ENCODE measurements at places on chromosomes 13 and 19.

GRCh38 chr13:48110132-48110868, 15.4 kb upstream of the MED4 start:
- no peak for DNase-seq

- DNase-seq, result no peak
These were observed 155.6 kb downstream of the COG6 start for GRCh38 chr13:39811051-39811450.

- no peak for DNase-seq
These were observed 15.5 kb upstream of the ZNF414 start for GRCh38 chr19:8529369-8530006.

GRCh38 chr13:94389604-94390351, 89.7 kb downstream of the DCT start:
- DNase-seq, result no peak

DNA sequence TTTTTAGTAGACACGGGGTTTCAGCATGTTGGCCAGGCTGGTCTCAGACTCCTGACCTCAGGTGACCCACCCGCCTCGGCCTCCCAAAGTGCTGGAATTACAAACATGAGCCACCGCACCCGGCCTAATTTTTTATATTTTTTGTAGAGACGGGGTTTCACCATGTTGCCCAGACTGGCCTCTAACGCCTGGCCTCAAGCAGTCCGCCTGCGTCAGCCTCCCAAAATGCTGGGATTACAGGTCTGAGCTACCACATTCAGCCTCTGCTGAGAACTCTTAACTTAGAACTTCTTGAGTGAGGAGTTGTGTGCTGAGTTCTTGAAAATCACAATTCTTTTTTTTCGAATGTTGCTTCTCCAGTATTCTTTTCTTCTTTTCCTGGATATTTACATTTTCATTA, 112.2 kb downstream of the PAN3 start:
- DNase-seq, result no peak

DNA sequence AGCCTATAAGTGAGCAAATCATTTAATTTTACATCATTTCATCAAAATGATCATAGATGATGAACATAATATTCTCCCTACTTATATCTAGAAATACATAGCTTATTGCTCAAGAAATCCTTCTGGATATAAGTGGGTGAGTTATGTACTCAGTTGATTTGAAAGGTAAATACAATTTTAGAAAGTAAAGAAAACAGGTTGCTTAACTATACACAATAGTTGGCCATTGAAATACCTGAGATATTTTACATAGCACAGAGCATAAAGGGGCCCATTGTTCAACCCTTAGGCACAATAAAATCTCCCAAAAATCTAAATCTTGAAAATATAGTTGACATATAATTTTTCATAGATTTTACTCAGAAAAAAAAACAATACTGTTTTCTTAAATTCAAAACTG, 782.0 kb upstream of the KLHL1 start:
- DNase-seq, result no peak

- DNase-seq, result no peak
These were observed 525.1 kb downstream of the LMO7 start for GRCh38 chr13:76160961-76161925.

DNA sequence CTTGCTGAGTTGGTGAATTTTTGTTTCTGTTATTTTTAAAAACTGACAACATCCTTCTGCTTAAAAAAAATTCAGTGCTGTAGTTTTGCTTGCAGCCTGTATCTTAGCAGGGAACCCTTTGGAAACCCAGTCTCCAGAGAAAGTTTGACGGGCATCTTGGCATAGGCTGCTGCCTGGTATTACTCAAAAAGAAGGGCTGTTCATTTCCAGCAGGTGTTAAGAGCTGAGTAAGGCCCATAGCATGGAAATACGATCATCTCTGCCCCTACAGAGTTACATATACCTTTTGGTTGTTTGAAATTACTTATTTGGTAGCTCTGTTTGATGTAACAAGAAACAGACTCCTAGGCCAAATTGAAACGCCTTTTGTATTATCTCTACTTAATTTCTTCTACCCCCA, 41.5 kb downstream of the URI1 start:
- no peak for DNase-seq

GRCh38 chr19:7366701-7367420, 18.1 kb downstream of the ARHGEF18 start:
- DNase-seq, result no peak

- no peak for DNase-seq
These were observed 12.9 kb upstream of the ZNF780A start for GRCh38 chr19:40103600-40103999.

DNA sequence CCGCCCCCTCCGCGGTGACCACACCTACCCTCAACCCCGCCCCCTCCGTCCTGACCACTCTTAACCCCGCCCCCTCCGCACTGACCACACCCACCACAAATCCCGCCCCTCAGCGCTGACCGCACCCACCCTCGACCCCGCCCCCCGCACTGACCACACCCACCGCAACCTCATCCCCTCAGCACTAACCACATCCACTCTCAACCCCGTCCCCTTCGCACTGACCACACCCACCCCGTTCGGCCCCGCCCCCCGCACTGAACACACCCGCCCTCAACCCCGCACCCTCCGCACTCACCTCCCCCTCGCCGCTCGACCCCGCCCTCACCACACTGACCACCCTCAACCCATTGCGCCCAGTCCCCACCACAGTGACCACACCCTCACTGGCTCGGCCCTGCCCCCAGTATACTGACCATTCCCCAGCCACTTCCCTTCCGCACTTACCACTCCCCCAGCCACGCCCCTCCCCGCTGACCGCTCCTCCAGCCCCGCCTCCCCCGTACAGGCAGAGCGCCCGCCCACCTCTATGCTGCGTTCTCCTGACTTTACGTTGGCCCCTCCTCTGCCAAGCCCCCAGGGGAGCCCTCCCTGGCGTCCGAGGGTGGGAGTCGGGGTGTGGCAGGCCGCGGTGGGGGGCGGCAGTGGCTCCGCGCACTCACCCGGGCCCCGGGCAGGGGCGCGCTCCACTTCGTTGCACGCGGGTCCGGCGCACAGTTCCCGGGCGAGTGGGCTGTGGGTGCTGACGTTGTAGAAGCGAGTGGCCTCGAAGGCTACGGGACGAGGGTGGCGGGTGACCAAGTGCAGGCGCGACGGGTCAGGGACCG, 8.4 kb downstream of the F2RL3 start:
- DNase-seq, result peak; percentile 50
